ENCODE measurements at places on chromosomes 2 and 18.

DNA sequence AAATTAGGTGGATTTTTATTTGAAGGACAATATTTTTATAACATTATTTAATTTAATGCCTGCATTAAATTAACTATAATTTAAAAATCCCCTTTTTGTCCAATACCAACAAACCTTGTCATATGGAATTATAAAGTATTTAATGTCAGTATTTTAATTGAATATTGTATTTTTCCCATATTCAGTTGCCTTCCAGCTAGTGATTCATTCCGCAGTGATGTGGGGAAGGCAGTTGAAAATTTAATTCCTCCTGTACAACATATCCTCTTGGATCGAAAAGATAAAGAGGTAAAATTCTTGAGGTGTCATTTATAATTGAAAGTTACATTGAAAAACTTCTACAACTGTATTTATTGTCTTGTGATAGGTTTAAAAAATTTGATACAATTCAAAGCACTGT is 40.4 kb downstream of the WDR7 start:
- DNase-seq = no peak

DNA sequence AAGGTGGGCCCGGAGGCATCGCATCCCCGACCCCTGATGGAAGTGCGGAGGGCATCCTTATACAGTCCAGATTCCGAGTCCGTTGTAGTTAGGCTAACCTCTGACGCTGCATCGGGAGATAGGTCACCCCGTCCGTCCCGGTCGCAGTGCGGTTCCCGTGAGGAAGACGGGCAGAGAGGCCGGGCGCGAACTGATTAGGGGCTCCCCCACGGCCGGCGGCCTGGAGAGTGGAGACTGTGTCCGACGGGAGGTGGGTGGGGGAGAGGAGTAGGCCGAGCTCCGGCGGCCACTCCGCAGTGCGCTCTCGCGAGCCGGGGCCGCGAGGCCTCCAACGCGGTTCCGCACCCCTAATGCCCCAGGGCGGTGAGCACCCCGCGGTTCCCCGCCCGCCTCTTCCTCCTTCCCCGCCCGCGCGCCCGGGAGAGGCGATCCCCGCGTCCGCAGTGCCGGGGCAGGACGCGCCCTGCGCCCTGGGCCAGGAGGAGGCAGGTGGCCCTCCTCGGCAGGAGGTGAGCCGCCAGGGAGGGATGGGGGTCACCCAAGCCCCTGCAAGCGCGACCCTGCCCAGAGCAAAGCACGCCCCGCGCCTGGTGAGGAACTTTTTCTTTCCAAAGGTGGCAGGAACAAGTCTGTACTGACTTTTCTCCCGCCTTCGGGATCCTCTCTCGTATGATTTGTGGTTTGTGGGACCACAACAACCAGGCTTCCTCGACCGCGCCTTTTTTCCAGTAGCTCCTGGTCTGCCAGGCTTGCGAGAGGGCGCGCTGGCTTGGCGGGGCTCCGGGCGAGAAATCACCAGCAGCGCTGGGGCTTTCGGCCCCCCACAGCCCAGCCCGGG is 1.4 kb upstream of the SP5 start:
- no peak for DNase-seq

- DNase-seq = no peak
Observed at GRCh38 chr2:177897278-177897677, 175.3 kb downstream of the PDE11A start.

GRCh38 chr2:177449159-177449558 is 56.6 kb downstream of the AGPS start:
- DNase-seq = no peak

- DNase-seq = no peak
Observed at GRCh38 chr18:59068276-59069071, 71.2 kb upstream of the SEC11C start.

DNA sequence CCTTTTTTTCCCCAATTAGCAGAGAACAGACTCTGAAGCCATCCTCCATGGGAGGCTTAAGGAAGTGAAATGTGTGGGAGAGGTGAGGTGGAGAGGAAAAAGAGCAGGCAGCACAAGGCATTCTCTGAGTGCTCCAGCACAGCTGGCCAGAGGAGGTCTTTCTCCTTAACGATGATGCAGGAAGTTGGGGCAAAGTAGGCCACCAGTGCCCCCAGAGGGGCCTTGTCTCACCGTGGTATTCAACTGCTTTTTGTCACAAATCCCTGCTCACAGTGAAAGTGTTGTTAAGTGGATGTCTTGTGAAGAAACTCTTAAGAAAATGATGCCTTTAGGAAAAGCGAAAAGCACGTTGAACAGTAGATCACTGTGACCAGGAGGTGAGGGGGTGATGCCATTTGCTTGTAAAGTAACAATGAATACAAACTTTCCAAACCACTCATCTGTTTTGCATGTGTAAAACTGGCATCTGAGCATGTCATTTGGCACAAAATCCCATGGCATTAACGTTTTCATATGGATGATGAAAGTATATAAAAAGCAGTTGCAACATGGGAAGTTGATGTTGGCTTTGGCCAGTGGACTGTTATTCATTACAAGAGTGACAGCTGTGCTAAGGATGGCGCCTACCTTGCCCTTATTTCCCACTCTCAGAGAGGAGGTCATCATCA is 49.2 kb upstream of the CDC42EP3 start:
- no peak for DNase-seq

DNA sequence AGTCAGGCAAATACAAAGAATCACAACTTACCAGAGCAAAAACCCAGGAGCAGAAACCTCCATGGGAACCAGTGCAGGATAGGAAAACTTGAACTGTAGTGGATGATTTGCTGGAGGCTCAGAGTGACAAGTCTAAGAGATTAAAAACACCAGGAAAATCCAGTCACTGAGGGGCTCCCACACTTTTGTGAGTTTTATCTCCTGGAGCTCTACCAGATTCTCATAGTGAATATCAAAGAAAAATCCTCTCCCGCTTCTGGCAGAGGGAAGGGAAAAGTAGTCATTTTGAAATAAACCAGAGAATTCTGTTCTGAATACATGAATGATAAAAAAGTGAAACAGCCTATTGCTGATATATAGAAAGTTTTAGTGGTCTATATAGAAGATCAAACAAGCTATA is 23.1 kb downstream of the NABP1 start:
- no peak for DNase-seq

- no peak for DNase-seq
Observed at GRCh38 chr18:59907172-59907571, 7.4 kb downstream of the PMAIP1 start.

- DNase-seq = no peak
Observed at GRCh38 chr2:70816726-70817125, 3.7 kb downstream of the CLEC4F start.

- no peak for DNase-seq
Observed at GRCh38 chr2:205540036-205540435, 142.3 kb upstream of the NRP2 start.

- DNase-seq = no peak
Observed at GRCh38 chr2:7725171-7725849, 808.1 kb downstream of the RNF144A start.

- no peak for DNase-seq
Observed at GRCh38 chr2:153645599-153645998, 167.0 kb upstream of the RPRM start.

DNA sequence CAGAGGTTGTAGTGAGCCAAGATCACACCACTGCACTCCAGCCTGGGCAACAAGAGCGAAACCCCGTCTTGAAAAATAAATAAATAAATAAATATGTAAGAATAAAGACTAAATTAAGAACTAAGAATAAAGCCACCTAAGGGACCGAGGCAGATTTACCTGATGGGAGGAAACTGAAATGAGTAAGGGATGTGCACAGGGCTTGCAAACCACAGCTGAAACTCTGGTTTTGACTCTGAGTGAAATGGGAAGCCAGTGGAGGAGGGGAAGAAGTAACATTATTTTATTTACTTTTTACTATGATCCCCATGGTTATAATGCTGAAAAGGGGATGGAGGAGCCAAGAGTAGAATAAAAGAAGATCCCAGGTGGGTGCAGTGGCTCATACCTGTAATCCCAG is 107.3 kb downstream of the CABYR start:
- no peak for DNase-seq

- DNase-seq = no peak
Observed at GRCh38 chr2:234690569-234691213, 193.8 kb upstream of the ARL4C start.

DNA sequence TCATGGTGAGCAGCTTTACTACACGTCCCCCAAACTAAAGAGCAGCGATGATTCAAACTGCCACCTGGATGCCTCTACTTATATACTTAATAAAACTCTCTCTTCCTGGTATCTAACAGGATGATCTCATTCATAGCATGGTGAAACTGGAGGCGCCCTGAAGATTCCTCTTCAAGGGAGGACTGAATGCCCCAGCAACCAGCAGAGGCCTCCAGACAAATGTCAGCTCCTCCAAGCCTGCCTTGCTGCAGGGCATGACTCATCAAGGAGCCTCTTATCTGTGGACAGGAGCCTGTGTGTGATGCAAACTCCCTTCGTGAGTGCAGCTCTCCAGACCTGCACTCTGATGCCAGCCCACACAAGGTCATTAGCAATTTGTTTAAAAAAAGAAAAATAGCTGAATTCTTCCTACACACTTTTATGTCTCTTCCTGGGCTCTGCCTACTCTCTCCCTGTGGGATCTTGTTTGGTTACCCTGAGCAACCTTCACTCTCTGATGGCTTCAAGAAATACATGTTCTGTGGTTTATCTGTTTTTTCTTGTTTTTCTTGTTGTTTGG is 30.2 kb downstream of the LONRF2 start:
- no peak for DNase-seq

- no peak for DNase-seq
Observed at GRCh38 chr2:169069341-169069740, at the start of gene DHRS9. DHRS9 (plus strand) TSS chr2:169069563; CDS start chr2:169081582, 12,019 bp downstream.

- no peak for DNase-seq
Observed at GRCh38 chr2:16223841-16224177, 283.5 kb downstream of the MYCN start.

GRCh38 chr2:155294358-155294757 is 595.9 kb downstream of the KCNJ3 start:
- DNase-seq = no peak
